ENCODE measurements at places on chromosomes 11 and 22.
A peak's percentile ranks its signal among the peaks of the same experiment; 100 is the strongest.

- no peak for DNase-seq
Measured at GRCh38 chr11:113161711-113162591, 152.4 kb upstream of the TTC12 start.

DNA sequence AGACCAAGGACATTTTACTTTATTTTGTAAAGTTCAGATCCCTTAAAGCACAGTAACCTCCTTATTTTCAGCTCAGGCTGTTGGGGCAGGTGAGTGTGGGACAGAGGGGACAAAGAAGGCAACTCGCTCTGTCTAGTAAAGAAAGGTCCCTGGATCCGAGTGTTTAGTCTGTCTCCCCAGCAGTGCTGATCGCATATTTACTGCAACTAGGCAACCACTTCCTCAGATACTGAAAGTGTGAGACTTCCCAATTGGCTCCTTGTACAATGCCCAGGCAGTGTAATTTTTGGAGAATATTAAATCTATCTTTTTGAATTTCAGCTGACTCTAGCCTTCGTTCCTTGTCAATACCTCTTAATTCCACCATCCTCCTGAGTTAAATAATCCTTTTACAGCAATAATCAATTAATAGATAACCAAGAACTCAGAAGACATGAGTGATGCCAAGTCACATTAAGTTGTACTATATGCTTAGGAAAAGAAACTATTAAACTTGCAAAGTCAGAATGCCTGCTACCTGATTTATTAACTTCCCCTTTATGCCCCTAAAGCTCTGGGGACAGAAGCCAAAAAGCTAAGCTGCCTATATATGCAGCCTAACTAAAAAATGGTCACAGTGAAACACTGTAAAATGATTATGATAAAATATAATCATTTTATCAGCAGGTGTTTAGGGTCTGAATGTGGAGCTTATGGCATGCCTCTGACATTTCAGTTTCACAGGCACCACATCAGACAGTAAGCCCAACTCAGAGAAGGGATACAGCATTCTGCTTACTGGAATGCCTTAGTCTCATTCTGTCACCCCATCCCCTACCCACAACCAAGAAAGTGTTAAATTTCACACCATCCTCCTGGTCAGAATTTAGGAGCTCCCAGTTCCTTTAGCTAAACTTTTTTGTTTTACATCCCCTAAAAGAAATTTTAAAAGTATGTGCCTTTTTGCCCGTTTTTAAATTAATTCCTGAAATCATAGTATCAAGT lies 138.7 kb downstream of the TRIM44 start:
- no peak for DNase-seq

DNA sequence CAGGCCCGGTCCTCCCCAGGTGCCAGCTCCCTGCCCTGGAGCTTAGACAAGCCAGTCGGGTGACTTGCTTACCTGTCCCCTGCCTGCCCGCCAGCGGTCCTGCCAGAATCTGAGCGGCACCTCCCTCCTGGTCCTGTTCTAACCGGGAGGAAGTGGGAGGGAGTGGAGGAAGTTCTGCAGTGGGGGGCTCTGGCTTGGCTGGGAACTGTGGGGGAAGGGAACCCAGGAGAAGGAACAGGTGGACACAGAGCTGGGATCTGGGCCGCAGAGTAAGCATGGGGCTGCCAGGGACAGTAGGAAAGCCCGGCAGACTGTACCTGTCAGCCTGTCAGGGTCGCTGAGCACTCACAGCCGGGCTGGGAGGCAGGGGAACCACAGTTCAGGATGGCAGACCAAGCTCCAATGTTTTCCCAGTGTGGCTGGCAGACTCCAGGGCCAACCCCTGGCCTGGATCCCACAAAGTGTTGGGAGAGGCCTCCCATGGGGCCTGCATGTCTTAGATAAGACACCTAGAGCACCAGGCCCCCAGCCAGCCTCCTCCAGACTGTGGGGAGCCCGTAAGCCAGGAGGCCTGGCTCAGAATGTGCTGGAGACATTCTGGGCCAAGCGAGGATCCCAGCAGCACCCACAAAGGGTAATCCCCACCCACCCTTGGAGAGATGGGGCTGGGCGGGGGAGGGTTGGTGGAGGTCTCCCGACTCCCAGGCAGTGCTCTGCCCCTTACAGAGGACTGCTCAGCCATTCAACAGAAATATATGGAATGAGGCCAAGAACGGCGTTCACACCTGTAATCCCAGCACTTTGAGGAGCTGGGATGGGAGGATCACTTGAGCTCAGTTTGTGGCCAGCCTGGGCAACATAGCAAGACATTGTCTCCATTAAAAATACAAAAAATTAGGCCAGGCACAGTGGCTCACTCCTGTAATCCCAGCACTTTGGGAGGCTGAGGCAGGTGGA lies 2.3 kb downstream of the CYB5R3 start:
- DNase-seq: no peak

DNA sequence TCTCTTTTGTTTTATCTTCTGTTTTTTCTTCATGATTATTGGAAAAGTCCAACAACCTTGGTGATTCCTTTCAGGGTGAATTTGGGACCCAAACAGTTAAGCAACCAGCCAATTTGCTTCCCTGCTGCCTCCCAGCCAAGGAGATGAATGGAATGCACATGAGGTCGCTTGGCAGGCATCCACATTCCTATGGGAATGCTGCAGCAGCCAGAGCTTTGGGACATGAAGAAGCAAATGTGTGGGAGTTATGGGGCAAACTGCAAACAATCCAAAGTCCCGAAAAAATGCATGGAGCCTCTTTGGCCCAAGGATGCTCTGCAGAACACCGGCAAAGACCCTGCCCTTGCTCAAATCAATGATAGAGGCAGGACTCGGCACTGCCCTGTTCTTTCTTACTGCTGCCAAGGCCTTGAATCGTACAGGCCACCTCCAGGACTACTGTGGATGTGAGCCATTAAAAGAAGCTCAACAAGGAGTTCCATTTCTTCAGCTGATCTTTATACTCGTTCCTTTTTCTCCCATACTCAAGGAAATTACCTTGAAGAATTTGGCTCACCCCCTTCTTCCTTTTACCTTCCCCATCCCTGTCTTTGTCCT lies 117.3 kb upstream of the TEAD1 start:
- no peak for DNase-seq

GRCh38 chr22:42926104-42926503 lies 69.0 kb upstream of the ARFGAP3 start:
- DNase-seq: no peak

GRCh38 chr11:101133190-101133589 lies 3.6 kb upstream of the PGR start:
- DNase-seq: no peak

DNA sequence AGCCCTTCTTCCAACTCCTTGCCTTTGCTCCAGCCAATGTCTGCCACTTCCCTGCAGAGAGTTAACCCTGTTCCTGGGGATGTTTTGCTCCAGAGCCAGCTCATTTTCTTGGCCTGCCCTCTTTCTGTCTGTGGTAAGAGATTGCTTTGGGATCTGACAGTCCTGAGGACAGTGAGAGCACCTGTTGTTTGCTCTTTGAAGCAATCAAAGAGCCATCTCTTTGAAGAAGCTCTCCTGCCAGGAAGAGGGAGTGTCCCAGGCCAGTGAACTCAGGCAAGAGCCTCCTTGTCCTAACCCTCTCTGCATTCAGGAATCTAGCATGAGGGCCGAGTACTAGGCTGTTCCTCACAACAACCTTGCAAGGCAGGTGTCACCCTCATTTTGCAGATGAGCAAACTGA lies 42.2 kb downstream of the TRAF6 start:
- no peak for DNase-seq

GRCh38 chr22:45775062-45775461 lies 103.4 kb downstream of the ATXN10 start:
- no peak for DNase-seq

DNA sequence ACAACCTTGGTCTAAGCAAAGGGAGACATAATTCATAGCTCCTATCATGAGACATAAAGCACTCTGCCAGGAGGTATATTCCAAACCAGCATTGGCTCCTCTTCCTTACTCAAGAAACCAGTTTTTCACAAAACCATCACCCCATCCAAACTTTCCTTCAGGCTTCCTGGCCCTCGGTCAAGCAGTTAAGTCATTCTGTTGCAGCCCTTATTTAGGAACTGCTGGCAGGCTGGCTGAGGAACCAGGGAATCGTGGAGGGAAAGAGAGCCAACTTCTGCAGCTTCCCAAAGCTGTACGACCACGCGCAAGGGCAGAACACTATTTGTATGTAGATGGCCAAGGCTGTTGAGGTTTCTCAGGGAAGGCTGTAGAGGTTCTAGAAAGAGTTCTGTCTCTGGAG lies 680 bp downstream of the IFT46 start:
- no peak for DNase-seq

DNA sequence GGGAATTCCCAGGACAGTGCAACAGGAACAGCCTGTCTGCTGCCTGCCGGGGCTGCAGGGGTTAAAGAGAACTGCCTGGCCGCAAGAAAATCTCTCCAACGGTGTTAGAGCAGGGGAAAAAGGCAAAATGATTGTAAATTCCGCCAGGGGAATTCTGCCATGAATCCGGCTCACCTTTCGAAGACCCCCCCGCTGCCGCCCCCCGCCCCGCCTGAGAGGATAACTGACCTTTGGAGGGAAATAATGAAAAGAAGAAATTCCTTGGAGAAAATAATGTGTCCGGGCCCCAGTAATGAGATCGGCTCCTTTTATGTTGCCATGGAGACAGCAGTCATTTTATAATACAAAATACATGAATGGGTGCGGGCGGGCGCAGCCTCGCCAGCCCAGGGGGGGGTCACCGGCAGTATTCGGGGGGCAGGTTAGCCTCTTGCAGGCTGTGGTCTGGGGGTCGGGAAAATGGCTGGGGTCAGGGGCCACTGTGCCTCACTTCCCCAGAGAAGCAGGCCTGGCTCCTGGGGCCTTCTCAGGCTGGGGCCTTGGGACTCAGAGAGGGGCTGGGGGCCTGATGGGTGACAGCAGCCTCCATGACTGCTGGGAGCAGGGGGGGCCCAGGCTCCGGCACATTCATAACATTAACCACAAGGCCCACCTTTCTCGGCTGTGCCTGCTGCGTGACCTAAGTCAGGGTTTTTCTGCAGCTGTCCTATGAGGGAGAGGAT lies 228.1 kb downstream of the MN1 start:
- DNase-seq: no peak

DNA sequence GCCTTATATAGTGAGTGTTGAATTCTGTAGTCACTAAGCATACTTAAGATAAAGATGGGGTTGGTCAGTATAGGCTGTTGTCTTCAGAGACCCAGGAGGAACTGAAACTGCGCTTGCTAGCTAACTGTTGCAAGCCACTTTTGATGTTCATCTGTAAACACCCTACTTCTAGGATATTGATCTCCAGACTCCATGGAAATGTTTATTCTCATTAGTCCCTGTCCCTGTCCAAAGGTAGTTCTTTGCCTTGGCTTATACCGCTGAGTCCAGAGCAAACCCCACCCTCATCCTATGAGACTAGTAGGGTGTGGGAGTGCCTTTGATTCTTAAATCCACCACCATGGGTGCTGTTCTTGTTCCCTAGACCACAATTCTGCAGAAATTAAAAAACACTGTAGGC lies 36.4 kb downstream of the DEPDC5 start:
- no peak for DNase-seq

DNA sequence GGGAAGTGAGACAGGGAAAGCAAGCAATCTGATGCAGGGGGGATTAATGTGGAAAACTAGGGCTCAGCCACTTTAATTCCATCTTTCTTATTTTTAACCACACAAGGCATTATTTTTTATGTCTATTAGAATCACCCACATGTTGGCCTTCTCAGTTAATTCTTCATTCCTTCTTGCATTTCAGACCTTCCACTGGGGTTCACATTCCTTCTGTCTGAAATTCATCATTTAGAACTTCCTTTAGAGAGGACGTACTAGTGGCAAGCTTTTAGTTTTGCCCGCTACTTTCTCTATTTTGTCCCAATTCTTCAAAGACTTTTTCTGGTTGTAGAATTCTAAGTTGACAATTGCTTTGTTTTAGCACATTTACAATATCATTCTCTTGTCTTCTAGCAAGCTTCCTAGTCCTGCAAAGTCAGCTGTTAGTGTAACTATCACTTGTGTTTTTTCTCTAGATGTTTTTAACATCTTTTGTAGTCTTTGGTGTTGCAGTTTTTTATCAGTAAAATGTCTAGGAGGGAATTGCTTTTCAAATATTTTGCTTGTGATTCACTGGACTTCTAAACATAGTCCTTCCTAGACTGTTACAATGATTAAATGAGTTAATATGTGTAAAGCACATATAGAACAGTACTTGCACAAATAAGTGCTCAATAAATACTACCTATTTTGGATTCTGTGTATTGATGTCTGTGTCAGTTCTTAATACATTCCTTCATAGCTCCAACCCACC lies 5.5 kb upstream of the NNMT start:
- no peak for DNase-seq

DNA sequence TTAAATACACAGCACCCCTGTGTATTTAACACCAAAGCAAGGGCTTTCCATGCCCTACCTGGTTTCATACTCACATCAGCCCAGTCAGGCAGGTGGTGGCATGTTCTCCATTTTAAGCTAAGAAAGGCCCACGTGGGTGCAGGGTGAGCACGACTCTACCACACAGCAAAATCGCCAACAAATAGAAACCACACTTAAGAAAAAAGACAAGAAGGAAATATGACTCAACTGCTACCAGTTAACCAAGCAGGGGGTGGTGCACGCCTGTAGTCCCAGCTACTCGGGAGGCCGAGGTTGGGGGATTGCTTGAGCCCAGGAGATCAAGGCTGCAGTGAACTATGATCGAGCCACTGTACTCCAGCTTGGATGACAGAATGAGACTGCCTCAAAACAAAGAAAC lies 35.2 kb upstream of the TFIP11 start:
- DNase-seq: peak; percentile 29

- DNase-seq: no peak
Measured at GRCh38 chr11:24543771-24544170, 46.9 kb downstream of the LUZP2 start.

- DNase-seq: no peak
Measured at GRCh38 chr11:48005831-48006270, 25.5 kb downstream of the PTPRJ start.

DNA sequence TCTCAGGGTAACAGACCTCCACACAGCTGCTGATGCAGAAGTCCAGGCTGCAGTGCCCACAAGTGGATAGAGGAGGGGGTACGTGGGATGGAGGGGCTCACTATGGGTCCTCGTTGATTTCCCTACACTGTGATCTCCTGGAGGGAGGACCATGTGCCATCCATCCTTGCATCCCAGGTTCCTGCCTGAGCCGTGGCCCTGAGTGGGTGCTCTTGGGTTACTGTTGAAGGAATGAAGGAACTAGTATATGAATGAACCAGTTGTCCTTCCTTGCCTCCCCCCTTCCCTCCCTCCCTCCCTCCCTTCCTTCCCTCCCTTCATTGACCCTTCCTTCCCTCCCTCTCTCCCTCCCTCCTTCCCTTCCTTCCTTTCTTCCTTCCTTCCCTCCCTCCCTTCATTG lies 15.4 kb downstream of the APOBEC3B start:
- no peak for DNase-seq

DNA sequence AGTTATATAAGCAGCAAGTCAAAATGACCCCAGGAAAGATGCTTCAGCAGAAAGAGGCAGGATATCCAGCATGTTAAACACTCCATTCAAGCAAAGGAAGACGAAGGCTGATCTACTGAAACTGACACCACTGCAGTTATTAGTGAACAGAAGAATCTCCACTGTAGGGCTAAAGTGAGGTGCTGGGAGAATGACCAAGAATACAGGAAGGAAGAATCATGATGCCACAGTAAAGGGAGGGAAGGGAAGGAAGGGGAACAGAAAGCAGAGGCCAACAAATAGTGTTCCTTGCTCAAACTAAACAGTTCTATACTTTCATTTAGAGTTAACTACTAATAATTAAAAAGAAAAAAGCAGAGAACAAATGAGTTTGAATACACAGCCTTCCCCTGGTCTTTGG lies 92.5 kb downstream of the SIK3 start:
- no peak for DNase-seq

All from CD4-positive, alpha-beta T cell treated with Interleukin-15 for 4 hours (primary cell).